ENCODE measurements at places on chromosomes 2 and 18.
A peak's percentile ranks its signal among the peaks of the same experiment; 100 is the strongest.

- DNase-seq: no peak
Observed at GRCh38 chr2:215982465-215982875, 30.9 kb downstream of the MREG start.

GRCh38 chr2:199659207-199659606 is 191.8 kb downstream of the FTCDNL1 start:
- peak; percentile 30 for DNase-seq

DNA sequence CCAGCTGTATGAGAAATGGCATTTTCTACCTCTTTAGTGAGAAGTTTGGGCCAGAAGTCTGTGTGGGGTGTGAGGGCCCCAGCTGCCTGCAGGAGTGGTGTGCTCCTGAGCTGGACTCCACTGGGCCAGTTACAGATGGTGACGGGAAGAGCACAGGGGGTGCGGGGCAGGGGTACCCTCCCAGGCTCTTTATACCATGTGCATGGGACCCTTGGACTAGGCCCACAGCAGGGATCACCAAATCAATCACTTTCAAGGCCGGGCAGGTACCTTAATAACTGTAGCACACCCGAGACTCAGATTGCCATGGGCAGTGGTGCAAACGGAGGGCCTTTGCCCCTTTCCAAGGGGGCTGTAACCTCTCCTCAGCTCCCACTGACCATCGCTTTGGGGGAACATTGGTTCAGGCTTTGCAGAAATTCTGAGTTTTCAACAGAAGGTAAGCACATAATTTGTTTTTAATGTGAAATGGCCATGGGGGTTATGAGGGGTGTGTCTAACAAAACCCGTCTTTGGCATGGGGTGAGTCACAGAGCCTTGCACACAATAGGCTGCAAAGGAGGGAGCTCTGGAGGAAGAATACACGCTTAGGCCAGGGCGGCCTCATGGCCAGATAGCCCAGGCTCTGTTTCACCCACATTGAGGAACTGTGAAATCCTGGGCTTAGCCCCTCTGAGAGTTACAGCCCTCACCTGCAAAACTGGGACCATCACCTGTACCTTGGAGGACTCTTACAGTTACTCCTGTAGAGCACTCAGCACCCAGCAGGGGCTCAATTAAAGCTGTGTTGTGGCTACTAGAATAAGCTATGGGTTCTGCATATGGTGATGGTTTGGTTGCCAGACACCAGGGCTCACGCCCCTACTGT is 141.0 kb upstream of the BCL2L11 start:
- DNase-seq: no peak

- DNase-seq: no peak
Observed at GRCh38 chr2:26333293-26333692, 12.7 kb upstream of the SELENOI start.

- no peak for DNase-seq
Observed at GRCh38 chr2:55010915-55011314, 39.3 kb downstream of the RTN4 start.

DNA sequence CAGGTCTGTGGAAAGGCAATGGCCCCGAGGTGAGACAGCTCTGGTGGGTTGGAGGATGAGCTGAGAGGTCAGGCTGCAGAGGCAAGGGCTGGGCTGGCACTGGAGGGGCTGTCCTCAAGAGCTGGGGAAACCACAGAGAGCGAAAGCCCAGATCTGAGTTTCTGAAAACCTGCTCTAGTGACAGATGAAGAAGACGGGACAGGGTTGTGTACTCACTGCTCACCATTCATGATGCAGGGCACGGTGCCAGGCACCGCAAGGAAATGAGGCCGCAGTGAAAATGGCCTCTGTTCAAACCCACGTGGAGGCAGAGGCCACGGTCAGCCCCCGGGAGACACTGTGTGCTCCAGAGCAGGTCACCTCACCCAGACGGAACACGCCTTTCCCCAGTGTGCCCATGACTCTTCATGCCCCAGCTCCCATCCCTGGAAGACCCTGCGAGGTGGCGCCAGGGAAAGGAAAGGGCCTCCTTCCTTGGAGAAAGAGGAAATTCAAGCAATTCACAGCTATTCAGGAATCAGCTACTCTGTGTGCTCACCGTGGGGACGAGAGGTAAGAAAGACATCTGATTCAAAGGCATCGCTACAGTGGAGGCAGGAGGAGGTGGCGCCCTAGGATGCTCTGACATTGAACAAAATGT is 24.3 kb upstream of the ID2 start:
- DNase-seq: no peak

- DNase-seq: no peak
Observed at GRCh38 chr2:55391155-55391554, 28.5 kb downstream of the CCDC88A start.

GRCh38 chr2:144490017-144490416 is 29.9 kb downstream of the ZEB2 start:
- no peak for DNase-seq

DNA sequence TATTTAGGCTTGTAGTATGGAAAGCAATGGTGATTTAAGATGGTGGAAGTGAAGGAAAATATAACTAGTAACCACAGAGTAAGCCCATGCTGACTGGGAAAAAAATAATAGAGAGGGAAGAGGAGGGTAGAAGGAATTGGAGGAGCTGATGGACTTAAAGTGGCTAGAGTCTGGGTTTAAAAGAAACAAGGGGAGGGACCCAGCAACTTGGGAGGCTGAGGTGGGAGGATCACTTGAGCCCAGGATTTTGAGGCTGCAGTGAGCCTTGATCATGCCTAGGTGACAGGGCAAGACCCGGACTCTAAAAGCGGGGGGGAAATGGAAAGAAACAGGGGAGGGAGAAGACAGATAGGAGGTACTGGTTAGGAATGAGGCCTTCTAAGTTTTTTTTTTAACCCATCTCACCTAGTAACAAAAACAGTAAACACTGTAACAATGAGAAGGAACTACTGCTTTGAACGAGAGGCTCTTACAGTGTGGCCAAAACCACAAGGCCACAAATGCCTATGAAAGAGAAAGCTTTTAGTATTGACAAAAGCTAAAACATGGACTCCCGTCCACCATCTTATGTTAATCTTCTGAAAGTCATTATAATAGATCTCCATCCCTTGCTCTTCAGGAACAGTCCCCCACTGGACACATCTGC is 26.6 kb downstream of the METTL8 start:
- DNase-seq: no peak

- no peak for DNase-seq
Observed at GRCh38 chr2:3197308-3197707, 180.3 kb downstream of the EIPR1 start.

DNA sequence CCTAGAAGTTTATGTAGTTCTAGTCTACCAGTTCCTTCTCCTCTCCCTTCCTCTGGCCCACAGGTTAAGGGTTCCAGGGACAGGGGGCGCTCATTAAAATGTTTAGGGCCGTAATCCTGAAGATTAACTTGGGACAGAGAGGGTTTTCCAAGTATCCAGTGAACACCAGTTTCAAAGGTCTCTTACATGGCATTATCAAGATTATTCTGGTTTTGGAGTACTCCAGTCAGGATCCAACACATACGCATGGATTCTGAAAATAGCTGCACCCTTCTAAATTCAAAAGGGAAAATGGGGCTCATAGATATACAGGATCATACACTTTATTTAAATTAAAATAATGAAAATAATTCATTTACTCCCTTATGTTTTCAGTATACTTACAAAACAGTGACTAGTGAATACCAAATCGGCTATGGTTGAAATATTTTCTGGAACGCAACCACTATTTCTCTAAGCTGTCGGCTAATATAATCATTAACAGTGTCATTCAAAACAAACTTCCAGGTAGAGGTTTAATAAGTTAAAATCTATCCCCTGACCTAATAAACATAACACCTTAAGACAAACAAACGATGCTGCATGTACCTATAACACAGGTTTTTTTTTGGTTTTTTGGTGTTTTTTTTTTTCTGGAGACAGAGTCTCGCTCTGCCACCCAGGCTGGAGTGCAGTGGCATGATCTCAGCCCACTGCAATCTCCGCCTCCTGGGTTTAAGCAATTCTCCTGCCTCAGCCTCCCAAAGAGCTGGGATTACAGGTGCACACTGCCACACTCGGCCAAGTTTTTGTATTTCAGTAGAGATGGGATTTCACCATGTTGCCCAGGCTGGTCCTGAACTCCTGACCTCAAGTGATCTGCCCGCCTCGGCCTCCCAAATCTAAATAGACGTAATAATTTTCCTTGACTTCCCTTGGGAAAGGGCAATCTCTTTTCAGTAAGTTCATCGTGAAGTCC is 44.7 kb downstream of the MGAT4A start:
- no peak for DNase-seq

- no peak for DNase-seq
Observed at GRCh38 chr2:86025976-86026743, 79.5 kb downstream of the POLR1A start.

GRCh38 chr2:10216677-10217488 is 85.8 kb upstream of the HPCAL1 start:
- DNase-seq: no peak

- no peak for DNase-seq
Observed at GRCh38 chr18:5388896-5389295, 93.4 kb upstream of the ZBTB14 start.

- DNase-seq: no peak
Observed at GRCh38 chr2:74406035-74406434, 15.4 kb downstream of the C2orf81 start.

DNA sequence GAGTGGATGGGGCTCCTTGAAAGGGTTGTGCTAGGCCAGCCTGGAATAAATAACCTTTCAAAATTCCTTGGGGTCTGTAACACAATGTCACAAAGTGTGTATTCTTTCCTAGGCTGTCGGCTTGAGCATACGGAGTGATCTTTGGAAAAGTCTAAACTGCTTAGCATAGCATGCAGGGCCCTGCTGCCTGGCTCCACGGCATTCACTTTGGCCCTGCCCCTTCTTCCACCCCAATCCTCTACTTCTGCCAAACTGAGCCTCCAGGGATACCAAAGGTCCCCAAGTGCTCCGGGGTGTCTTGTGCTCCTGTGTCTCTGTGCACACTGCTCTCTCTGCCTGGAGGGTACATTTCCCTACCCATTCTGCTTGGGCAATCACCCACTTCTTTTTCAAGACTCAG is 196.1 kb downstream of the LTBP1 start:
- DNase-seq: no peak

GRCh38 chr2:85783796-85784195 is 30.0 kb downstream of the ATOH8 start:
- DNase-seq: no peak

- DNase-seq: peak; percentile 4
Observed at GRCh38 chr2:157596992-157597681, 31.5 kb downstream of the ACVR1C start.

- DNase-seq: no peak
Observed at GRCh38 chr2:184006998-184007397, 591.3 kb upstream of the ZNF804A start.

- DNase-seq: no peak
Observed at GRCh38 chr2:241460631-241461030, 47.8 kb downstream of the STK25 start.

GRCh38 chr2:15570104-15570503 is 9.0 kb upstream of the NBAS start:
- DNase-seq: no peak

GRCh38 chr2:118686346-118686745 is 161.1 kb downstream of the EN1 start:
- no peak for DNase-seq

DNA sequence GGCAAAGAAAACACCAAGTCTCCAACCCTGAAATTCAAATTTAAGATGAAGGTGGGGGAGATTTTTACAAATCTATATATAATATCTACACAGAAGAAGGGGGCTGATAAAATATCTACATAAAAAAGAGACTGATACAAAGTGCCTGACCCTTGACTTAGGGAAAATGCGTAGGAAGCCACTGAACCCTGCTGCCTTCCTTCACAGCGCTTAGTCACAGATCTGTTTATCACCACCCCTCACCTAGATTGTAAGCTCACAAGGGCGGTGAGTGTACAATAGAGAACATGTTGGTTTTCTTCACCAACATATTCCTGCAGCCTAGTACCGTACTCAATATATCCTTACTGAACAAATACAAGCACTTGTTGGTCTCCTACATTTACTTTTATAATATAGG is 54.3 kb downstream of the NOL10 start:
- no peak for DNase-seq

DNA sequence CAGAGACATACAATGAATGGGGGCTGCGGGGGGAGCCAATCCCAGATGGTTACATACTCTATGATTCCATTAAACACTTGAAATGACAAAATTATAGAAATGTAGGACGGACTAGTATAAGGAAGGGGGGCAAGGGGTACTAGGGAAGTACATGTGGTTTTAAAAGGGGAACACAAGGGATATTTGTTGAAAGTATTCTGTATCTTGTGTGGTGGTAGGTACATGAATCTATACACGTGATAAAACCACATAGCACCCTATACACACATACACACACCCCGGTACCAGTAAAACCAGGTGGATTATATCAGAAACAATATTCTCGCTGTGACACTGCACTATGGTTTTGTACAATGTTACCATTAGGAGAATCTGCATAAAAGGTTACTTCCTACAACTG is 45.4 kb downstream of the ASXL2 start:
- no peak for DNase-seq

- DNase-seq: no peak
Observed at GRCh38 chr18:23053776-23054457, 81.4 kb upstream of the CABLES1 start.

DNA sequence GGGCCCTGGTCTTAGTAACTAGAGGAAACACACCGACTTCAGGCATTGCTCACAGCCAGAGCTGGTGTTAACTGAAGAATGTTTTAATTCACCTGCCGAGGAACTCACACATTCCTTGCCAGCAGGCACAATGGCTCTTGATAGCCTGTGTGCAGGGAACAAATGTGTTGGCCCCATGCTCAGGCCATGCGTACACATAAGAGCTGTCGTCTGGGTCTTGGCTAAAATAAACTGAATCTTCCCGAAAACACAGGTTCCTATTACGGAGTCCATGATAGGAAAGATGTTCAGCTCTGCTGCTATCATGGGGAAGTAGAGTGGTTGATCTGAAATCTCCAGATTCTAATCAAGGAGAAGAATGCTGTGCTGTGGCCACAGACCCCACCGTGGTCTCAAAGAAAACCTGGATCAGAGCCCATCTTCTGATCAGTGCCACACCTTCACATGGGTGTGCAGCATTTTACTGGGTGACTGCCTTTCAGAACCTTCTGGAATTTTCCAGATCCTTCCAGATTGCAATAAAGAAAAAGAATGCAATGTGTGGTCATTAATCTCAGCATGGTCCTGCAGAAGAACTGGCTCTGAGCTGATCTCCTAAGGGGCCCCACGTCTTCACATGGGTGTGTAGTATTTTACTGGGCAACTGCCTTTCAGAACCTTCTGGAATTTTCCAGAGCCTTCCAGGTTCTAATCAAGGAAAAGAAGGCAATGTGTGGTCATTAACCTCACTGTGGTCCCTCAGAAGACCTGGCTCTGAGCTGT is 17.2 kb downstream of the MBP start:
- DNase-seq: no peak

DNA sequence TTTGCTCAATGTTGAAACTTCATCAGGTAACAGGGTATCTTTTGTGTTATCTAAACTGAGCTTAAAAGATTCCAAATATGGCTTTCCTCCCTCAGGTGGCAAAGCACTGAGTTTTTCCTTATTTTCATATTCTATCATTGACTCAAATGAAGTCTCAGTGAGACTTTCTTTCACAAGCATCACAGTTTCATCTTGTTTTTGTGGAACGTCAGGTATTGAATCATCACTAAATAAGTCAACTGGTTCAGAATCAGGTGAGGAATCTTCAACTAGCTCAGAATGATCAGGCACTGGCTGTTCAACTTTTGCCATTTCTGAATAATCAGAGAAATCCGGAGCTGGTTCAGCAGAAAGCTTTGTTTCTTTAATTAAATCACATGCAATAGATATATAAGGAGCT is 24.6 kb downstream of the RTN4 start:
- no peak for DNase-seq
